Hematopoietic multipotent progenitor cell treated with erythropoietin and hydrocortisone succinate and interleukin-3 and kit ligand, for 17 days (in vitro differentiated cells): ENCODE measurements at places on chromosomes 12 and 14.

DNA sequence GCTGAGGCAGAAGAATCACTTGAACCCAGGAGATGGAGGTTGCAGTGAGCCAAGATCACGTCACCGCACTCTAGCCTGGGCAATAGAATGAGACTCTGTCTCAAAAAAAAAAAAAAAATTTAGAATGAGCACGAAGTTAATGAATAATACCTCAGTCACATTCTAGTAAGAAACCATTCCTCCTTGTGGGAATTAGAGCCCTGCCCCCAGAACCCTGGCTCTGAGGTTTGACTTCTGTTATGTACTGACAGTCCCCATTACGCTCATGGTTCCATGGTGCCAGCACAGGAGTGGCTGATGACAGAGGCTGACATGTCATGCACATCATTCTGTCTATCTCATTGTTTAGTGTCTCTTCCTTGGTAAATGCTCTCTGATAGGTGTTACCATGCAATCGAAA, 132.6 kb upstream of the FGD4 start:
- DNase-seq = no peak

DNA sequence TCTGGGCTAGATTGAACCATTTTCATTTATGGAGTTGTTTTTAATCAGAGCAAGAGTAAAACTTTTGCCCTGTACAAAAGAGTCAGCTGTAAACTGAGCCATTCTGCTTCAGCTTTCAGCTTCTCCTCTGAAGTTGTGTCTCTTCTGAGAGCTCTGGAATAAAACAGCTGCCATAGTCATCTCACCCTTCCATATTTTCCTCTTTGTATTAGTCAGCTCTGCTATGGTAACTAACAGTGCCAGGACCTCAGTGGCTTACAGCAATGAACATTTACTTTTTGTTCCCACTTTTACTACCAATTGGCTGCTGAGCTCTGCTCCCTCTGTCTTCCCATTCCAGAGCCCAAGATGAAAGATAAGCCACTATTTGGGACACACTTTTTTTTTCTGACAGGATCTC, 178.5 kb downstream of the DAD1 start:
- DNase-seq = no peak

GRCh38 chr12:51528852-51529650, 62.0 kb upstream of the SCN8A start:
- DNase-seq = no peak

- DNase-seq = no peak
These were observed 296.1 kb upstream of the SYT1 start for GRCh38 chr12:78568321-78569020.

DNA sequence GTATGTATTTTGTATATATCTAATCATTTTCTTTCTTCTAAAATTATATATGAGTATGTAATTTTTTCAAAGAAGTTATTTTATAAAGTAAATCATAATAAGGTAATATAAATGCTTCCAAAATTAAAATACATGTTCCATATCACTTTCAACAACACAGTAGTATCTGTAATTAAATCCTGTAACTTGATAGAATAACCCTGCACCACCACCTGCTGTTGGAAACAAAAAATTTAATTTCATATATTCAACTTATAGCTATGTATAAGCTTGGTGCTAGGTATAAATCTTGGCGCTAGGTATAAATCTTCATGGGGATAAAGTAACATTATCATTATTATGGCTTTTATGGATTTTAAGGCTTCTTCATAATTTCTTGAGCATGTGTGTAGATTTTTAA, 149.7 kb upstream of the DCN start:
- DNase-seq = no peak

DNA sequence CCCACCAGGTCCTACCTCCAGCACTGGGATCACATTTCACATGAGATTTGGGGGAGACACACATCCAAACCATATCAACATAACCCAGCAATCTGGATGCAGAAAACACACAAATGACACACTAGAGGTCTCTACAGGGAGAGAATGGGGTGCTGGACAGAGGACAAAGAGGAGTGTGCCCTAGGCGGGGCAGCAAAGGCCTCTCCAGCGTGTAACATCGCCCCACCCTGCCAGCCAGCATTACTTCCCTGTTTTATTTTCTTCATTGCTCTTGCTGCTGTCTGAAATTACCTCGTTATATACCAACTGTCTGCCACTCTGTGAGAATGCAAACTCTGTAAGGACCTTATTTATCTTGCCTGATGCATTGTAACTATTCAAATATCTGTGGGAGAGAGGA, 61.1 kb downstream of the RIMBP2 start:
- no peak for DNase-seq

GRCh38 chr12:103712216-103712615, 125.1 kb downstream of the STAB2 start:
- DNase-seq = no peak

DNA sequence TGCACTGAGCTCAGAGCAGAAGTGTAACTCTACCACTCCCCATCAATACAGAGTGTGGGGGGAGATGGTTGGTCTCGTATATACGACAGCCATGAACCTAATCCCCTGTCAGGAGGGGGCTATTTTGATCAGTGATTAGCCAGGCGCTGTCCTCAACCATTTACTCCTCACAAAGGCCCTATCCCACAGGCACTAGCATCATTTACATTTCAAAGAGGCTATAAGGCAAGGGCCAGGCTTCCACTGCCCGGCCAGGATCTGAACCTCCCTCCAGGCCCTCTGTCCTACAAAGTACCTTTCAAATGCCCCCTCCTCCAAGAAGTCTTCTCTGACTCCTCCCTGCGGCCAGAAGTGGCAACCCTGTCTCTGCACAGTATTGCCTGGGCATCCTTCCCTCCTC, 74.7 kb downstream of the ITPK1 start:
- no peak for DNase-seq
